HAP-1 (cell line): ENCODE measurements at places on chromosomes 16 and 17.
A peak's percentile ranks its signal among the peaks of the same experiment; 100 is the strongest.

GRCh38 chr17:57142925-57143324 is 57.9 kb downstream of the AKAP1 start:
- no peak for DNase-seq

DNA sequence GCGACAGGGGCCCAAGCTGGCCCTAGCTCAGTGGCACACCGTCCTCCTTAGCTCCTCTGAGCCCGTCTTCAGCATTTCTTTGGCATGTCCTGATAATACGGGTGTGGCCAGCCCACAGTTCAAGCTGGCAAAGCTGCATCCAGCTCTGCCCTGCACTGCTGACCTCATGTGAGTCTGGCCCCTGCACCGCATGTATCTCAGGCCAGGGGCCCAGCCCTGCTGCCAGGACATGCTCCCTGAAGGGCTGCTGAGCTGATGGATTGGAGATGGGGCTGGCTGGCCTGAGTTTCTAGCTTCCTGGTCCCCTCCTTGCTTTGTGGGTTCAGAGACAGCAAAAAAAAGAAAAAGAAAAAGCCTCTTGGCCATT is 2.4 kb downstream of the DOC2B start:
- no peak for DNase-seq

- peak; percentile 90 for DNase-seq
Measured at GRCh38 chr16:29925781-29926710, at the start of gene KCTD13. Gene KCTD13, minus strand, starts transcription at chr16:29926226. Its CDS starts 193 bp downstream, at chr16:29926033.

- no peak for DNase-seq
Measured at GRCh38 chr16:16184594-16184993, 38.7 kb downstream of the ABCC6 start.

DNA sequence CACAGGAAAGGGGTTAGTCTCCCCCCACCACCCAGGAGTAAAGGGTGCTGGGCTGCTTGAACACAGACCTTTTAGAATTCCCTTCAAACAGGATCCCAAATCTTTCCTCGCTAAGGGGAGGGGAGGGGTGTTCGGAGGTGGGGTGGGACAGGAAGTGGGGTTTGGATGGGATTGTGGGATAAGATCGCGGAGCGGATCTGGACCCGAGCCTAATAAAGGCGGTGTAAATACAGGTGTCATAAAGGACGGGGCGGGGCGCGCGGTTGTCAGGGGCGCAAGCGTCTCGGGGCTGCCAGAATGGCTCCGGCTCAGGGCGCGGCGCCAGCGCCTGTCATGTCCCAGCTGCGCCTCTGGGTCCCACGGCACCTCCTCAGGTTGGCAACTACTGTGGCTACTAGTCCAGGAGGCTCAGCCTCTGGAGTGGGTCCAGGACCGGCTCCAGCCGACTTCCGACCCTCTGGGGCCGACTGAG is 59.8 kb upstream of the FBXO47 start:
- peak; percentile 25 for DNase-seq

DNA sequence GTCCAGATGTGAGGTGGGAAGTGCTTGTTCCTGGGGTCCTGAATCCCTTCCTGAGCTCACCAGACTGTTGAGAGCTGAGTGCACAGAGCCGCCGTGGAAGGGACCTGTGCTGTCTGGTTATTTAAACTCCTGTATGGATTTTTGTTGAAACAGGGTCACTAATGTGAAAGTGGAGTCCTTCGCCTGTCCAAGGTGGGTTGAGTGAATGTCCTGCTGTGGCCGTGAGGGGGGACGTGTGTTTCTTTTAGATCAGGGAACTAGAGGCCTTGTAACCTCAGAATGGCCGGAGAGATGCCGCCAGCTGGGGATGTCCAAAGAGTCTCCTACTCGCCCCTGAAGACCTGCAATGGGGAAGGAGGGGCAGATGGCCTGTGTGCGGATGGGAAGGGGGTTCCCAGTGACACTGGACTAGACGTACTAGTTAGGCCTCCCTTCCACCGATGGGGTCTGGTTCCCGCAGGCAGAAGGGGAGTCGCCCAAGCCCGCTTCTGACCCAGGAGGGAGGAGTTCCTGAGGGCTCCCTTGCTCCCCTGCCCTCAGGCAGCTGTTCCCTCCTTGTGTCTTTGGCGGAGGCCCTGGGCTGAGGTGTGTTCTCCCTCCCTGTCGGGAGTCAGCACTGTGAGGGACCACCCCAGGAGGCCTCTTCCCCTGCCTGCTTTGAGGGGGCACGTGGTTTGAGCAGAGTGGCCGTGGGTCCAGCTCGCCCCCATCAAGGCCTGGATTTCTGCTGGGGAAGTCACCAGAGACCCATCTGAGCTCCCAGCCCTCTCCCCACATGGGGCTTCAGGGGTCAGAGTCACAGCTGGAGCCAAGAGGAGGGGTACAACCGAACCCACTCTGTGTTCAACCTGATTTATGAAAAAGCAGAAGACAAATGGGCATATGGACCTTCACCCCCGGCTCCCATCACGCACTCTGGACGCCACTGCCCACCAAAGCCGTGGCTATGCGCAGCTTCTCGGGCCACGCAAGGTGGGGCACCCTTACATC is 30.9 kb downstream of the OR1D5 start:
- DNase-seq: no peak

GRCh38 chr17:11786711-11787438 is 188.6 kb downstream of the DNAH9 start:
- DNase-seq: no peak

GRCh38 chr16:25626172-25626571 is 65.6 kb upstream of the HS3ST4 start:
- no peak for DNase-seq
